T-helper 2 cell treated with Interferon-gamma antibody and Interleukin-4, amounts not matched to agents 100 ng/mL and 5 ng/mL, for 36 hours (primary cell): ENCODE measurements at places on chromosomes 3 and 15. TPM values are rescaled to one million over a fixed set of nuclear protein-coding genes. Genes with fewer than 3 reads are reported as not detected.

Gene UBR1
- total RNA-seq: 42.4 and 44.1 TPM in 2 replicates

Gene CELF6
- total RNA-seq: 0.68 and 0.91 TPM in 2 replicates

Gene MRPS22
- total RNA-seq: 39.8 and 43.0 TPM in 2 replicates

Gene FGF12
- not detected in 2 replicates for total RNA-seq

Gene SRP14
- 171 and 175 TPM in 2 replicates for total RNA-seq

Gene LPP
- 79.6 and 86.1 TPM in 2 replicates for total RNA-seq

Gene KLHL40
- not detected in 2 replicates for total RNA-seq

Gene BOC
- 0.05 and 0.27 TPM in 2 replicates for total RNA-seq

Gene MED12L
- 1.6 and 1.8 TPM in 2 replicates for total RNA-seq

Gene CCDC14
- 48.1 and 53.2 TPM in 2 replicates for total RNA-seq

Gene HYAL1
- total RNA-seq: 0.07 TPM in 1 of 2 replicates, not detected in the other

Gene GPR171
- total RNA-seq: 154 and 170 TPM in 2 replicates

Gene IL12A
- total RNA-seq: 4.0 and 4.3 TPM in 2 replicates

Gene RHOV
- 0.09 and 0.11 TPM in 2 replicates for total RNA-seq

Gene NR2E3
- total RNA-seq: not detected in 2 replicates

Gene TM4SF18
- total RNA-seq: not detected in 2 replicates

Gene FGF7
- total RNA-seq: 0.05 TPM in 1 of 2 replicates, not detected in the other

Gene GOLGA8F
- total RNA-seq: not detected in 2 replicates

Gene NANOGP8
- not detected in 2 replicates for total RNA-seq

Gene MRAS
- total RNA-seq: not detected in 2 replicates

Gene CAV3
- total RNA-seq: not detected in 2 replicates

Gene LRTM1
- not detected in 2 replicates for total RNA-seq

Gene MRPS25
- total RNA-seq: 63.1 and 65.8 TPM in 2 replicates

Gene SEMA3G
- total RNA-seq: 0.16 and 0.23 TPM in 2 replicates

Gene SLC2A2
- not detected in 2 replicates for total RNA-seq

Gene RNU6-1
- not detected in 2 replicates for total RNA-seq

Gene HCN4
- total RNA-seq: not detected in 2 replicates

Gene TJP1
- not detected in 2 replicates for total RNA-seq

Gene KNG1
- total RNA-seq: not detected in 2 replicates

Gene TSEN2
- total RNA-seq: 13.9 and 14.0 TPM in 2 replicates

Gene CAMKV
- total RNA-seq: not detected in 2 replicates

Gene TMCC1
- 16.3 and 16.8 TPM in 2 replicates for total RNA-seq

Gene TUSC2
- 21.0 and 22.1 TPM in 2 replicates for total RNA-seq

Gene CCDC80
- total RNA-seq: 0.02 TPM in 1 of 2 replicates, not detected in the other
